Activated T-helper 2 cell treated with anti-CD3 and anti-CD28 coated beads, Interferon-gamma antibody, Interleukin-2, Interleukin-4, amounts not matched to agents 10 μg/mL and 5 μg/mL and 100 μg/mL, durations not matched to agents 14 hours and 24 hours and 36 hours (primary cell): ENCODE measurements at places on chromosomes 1 and 21. TPM values are rescaled to one million over a fixed set of nuclear protein-coding genes. Genes with fewer than 3 reads are reported as not detected.

Gene TIE1
- total RNA-seq = 2.9 and 3.1 TPM in 2 replicates

Gene ADORA3
- total RNA-seq = not detected in 2 replicates

Gene ACTL8
- not detected in 2 replicates for total RNA-seq

Gene ELF3
- total RNA-seq = 0.62 and 0.97 TPM in 2 replicates

Gene BCL2L15
- 0.39 and 1.1 TPM in 2 replicates for total RNA-seq

Gene DIPK1A
- total RNA-seq = 22.9 and 23.0 TPM in 2 replicates

Gene PLA2G2F
- total RNA-seq = not detected in 2 replicates

Gene GPR3
- 3.7 and 3.9 TPM in 2 replicates for total RNA-seq

Gene CNIH4
- total RNA-seq = 60.2 and 60.7 TPM in 2 replicates

Gene SYTL1
- total RNA-seq = 20.0 and 25.7 TPM in 2 replicates

Gene KCNE2
- not detected in 2 replicates for total RNA-seq

Gene ZBTB8A
- total RNA-seq = 0.90 and 0.96 TPM in 2 replicates

Gene FCER1A
- not detected in 2 replicates for total RNA-seq
